ENCODE measurements at places on chromosomes 7 and 10. TPM values are rescaled to one million over a fixed set of nuclear protein-coding genes. Genes with fewer than 3 reads are reported as not detected.

Gene ZNF239
- total RNA-seq = 4.5 TPM

Gene AGR3
- not detected for total RNA-seq

GRCh38 chr10:52465202-52465601 is 151.1 kb downstream of the DKK1 start:
- no peak overlapping the region for H3K4me3 ChIP-seq
- DNase-seq = no peak
- peaks cover 8% of the 10 kb centered on the region for H3K36me3 ChIP-seq
- no peak overlapping the region for H3K27ac ChIP-seq
- peaks cover 59% of the 10 kb centered on the region for H3K4me1 ChIP-seq

- no peak overlapping the region for H3K4me3 ChIP-seq
- no peaks in the 10 kb centered on the region for H3K27me3 ChIP-seq
- H3K36me3 ChIP-seq = peaks cover 28% of the 10 kb centered on the region
Observed at GRCh38 chr7:2824678-2825461, 19.2 kb downstream of the GNA12 start.

DNA sequence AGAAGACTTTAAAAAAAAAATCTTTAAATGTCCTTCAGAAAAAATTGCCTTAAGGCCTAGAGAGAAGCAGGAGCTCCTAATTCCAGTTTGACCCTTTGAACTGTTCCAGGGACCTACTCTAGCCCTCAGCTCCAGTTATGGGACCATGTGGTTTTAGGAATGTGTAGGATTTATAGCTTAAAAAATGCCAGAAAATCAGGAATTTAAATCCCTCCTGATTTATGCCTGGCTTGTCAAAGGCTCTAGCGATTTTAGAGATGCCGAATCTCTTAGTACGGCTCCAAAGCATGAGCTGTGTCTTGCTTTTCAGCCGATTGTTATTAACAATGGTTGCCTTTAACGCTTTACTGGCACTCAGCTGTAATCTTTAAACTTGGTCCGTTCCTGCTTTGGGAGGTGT is 130.6 kb upstream of the NPVF start:
- no peak for DNase-seq
- H3K27ac ChIP-seq = no peak overlapping the region
- H3K36me3 ChIP-seq = no peaks in the 10 kb centered on the region
- no peak overlapping the region for H3K4me3 ChIP-seq
- H3K27me3 ChIP-seq = no peaks in the 10 kb centered on the region

DNA sequence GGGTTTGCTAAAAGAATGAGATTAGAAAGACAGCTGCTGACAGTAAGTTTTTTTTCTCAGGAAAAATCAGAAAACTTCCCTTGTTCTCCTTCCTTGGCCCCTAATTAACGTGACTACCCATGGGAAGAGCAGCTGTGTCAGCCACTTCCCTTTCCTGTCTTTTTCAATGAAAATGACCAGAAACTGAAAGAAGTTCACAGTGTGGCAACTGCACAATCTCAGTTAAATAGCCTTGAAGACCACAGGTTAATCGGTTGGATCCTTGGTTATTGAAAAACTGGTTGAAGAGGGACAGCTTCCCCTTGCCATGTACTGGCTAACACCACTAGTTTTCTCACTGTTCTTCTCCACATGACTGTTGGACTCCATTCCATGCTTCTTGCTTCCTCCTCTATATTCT is 148.8 kb upstream of the AGR3 start:
- no peaks in the 10 kb centered on the region for H3K4me1 ChIP-seq
- H3K27me3 ChIP-seq = no peaks in the 10 kb centered on the region
- no peak overlapping the region for H3K27ac ChIP-seq
- H3K36me3 ChIP-seq = no peaks in the 10 kb centered on the region
- H3K4me3 ChIP-seq = no peak overlapping the region
